ENCODE measurements at places on chromosomes 12 and 14. TPM values are rescaled to one million over a fixed set of nuclear protein-coding genes. Genes with fewer than 3 reads are reported as not detected.

Gene TMPRSS12
- not detected for total RNA-seq

Gene PTPRO
- total RNA-seq, result not detected

Gene MMP14
- total RNA-seq, result 804 TPM

Gene HOXC5
- 0.12 TPM for total RNA-seq

Gene JAG2
- 59.0 TPM for total RNA-seq

Gene ADAMTS20
- not detected for total RNA-seq
